M059J (cell line): ENCODE measurements at places on chromosomes 7 and 10. TPM values are rescaled to one million over a fixed set of nuclear protein-coding genes. Genes with fewer than 3 reads are reported as not detected.

The ZNF679 gene
- total RNA-seq = not detected in 2 replicates

DNA sequence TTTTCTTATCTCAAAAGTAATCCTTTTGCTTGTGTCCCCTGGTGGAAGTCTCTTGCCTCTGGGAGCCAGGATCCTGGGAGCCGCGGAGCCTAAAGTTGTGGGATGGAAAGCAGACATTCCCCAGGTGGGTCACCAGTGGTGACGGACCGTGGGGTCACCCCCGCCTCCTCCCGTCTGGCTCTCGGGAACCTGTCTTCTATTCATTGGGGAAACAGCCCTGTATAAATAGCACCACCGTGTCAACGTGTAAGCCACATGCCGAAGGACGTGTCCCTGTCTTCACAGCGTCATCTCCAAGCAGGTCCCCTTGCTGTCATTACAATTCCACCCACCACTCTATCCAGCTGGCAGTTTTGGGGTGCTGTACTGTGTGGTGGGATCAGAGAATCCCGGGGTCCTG is 87.5 kb downstream of the ELFN1 start:
- no peak for DNase-seq

DNA sequence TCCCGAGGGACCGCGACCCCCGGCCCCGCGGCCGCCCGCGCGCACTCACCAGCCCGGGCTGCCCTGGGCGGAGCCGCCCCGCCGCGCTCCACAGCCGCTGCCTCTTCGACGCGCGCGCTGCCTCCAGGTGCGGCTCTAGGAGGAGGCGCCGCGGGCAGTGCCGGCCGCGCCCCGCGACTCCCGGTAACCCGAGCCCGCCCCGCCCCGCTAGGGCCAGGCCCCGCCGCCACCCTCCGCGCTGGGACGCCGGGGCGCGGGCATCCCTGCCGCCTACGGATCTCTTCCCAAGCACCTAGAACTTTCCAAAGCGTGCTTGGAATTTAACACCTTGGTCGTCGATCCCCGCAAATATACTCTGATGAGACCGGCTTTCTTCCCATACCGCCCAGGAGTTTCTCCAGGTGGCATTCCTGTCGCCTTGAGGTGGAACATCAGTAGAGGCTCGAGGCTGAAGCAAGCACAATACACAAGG is at the start of gene SLC26A5:
TSS of gene SLC26A5 (minus strand) at position 159 of the 472 bp plus-strand sequence. CDS start 24,693 bp downstream, outside the sequence.
- DNase-seq = no peak

DNA sequence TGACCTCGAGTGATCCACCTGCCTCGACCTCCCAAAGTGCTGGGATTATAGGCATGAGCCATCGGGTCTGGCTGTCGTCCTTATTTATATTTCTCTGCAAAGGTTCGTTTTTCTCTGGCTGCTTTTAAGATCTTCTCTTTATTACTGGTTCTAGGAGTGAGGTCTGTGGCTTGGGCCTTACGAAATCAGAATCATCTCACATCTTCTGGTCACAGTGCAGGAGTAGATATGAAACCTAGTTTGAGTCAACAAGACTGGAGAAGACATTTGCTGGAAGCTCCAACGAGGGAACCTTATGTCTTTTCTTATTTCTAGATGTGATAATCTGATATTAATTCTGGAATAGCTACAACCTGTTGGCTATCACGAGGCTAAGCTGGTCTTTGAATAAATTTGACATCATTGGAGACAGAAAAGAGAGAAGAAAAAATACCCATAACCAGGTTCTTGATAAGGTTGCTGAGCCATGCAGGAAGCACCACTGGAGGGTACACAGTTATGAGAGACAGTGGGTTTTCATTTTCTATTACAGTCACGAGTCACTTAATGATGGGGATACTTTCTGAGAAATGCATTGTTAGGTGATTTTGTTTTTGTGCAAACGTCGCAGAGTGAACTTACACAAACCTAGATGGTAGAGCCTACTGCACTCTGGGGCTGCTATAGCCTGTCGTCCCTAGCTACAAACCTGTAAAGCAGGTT is 25.6 kb upstream of the IL15RA start:
- DNase-seq = no peak

DNA sequence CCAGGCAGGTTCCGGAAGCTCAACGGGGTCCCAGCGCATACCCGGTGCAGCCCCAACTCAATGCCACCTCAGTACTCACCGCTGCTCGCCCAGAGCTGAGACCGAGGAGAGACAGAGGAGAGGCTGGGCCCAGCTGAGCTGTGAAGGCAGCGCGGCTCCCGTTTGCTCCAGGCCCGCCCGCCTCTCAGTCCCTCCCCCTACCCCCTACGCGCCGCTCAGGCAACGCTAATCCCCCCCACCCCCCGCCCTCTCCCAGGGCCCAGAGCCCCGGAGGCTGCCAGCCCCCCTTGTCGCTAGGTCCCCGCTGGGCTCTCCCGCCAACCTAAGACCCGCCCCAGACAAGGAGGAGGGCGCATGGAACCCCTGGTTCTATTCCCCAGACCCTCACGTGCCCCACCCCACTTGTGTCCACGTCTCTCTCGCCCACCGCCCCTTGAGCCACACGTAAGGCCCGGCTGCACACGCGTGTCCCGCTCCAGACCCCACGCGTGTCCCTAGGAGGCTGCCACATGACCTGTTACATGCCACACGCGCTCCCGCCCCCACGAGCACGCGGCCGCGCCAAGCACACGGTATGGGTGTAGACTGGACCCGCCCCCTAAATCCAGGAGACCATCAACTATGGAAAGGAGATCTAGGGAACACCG is at the start of gene PSD:
TSS of gene PSD (minus strand) at position 164 of the 647 bp plus-strand sequence. CDS start 1,747 bp downstream, outside the sequence.
- no peak for DNase-seq
